ENCODE measurements at places on chromosomes 5 and 9. TPM values are rescaled to one million over a fixed set of nuclear protein-coding genes. Genes with fewer than 3 reads are reported as not detected.

Gene RFESD
- 25.1 TPM for polyA plus RNA-seq

Gene LVRN
- polyA plus RNA-seq = 3.3 TPM

Gene DOLPP1
- polyA plus RNA-seq = 17.9 TPM

- H3K27me3 ChIP-seq = no peaks in the 10 kb centered on the region
- no peaks in the 10 kb centered on the region for H3K4me1 ChIP-seq
- no peak overlapping the region for H3K27ac ChIP-seq
- DNase-seq = no peak
- H3K4me3 ChIP-seq = no peak overlapping the region
Observed at GRCh38 chr5:17261075-17261474, 43.6 kb downstream of the BASP1 start.

DNA sequence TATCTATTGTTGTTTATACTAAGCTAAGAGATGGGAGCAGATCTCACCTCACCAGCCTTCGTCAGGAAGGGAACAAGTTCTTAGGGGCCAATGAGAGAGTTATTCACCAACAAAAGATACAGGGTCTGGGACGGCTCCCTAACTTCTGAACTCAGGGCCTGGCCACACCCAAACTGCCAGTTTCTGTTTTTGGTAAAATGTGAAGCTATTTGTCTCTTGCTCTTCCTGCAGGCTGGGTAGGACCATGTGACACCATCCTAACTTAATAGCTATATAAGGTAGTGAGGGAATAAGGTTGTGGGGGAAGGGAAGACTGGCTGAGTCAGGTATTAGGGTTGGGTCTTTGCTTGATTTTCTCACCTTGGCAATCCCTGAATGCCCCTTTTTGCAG is 480.5 kb downstream of the KDM4C start:
- H3K4me1 ChIP-seq = no peaks in the 10 kb centered on the region
- no peak overlapping the region for H3K4me3 ChIP-seq
- no peak for DNase-seq
- H3K27me3 ChIP-seq = no peaks in the 10 kb centered on the region
- H3K27ac ChIP-seq = no peak overlapping the region
- no peaks in the 10 kb centered on the region for H3K36me3 ChIP-seq

DNA sequence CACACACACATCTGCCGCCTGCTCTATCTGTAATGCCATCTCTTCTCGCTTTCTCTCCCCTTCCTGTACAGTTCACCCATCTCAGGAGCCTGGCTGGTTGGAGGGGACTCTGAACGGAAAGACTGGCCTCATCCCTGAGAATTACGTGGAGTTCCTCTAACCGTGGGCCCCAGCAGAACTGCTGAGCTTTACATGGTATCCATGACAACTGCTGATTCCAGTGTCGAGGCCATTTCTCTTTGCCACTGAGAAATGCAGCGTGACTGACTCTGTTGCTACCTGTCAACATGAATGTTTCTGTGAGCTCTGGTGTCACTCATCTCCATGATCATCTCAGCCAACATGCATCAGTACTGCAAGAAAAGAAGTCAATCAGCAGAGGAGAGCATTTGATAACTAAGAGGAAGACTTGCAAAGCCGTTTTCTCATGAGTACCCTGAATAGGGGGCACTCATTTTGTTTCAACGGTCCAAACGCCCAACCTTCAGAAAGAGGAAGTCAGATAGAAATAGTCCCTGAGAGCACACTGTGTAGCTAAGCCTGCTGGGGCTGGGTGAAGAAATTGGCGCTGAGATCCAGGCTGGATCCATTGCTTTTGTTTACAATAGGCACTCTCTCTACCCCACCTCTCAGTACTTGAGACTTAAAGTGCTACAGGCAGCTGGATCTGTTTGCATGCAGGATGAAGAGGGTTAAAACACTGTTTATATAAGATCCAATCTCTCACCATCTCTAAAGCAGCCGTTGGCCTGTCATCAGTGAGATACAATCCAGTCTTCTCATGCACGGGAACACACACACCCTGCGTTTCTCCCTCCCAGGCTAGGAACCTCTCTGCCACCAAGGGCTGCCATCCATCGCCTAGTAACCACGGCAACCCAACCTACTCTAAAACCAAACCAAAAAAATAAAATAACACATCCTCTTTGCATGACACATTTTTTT is 180.9 kb downstream of the NR3C1 start:
- H3K36me3 ChIP-seq = no peaks in the 10 kb centered on the region
- no peaks in the 10 kb centered on the region for H3K27me3 ChIP-seq
- DNase-seq = no peak
- no peak overlapping the region for H3K27ac ChIP-seq

DNA sequence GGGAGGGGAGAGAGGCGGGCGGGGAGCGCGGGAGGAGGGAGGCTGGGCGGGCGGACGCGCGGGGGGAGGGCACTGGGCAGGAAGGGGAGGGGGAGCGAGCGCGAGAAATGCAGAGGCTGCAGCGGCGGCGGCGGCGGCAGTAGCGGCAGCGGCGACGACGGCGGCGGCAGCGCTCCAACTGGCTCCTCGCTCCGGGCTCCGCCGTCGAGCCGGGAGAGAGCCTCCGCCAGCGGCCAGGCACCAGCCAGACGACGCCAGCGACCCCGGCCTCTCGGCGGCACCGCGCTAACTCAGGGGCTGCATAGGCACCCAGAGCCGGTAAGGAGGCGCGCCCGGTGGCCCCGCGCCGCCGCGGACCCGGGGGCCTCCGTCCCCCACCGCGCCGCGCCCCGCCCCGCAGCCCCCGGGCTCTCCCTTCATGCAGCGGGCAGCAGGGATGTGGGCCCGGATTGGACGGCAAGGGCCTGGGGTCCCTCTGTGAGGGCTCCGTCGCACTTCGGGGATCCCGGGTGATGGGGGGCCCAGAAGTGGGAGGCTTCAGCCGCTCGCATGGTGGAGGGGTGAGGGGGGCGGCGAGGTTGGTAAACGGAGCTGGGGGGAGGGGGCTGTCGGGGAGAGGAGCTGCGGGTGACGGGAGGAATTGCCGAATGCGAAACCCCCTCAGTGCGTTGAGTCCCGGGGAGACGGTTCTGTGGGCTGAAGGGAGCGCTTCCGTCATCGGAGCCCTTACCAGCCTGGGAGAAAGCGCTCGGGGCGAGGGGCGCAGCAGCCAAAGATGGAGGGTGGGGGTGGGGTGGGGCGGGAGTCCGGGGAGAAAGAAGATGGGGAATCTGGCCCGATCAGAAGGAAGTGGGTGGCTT is at the start of gene BASP1:
BASP1 (plus strand) TSS at position 139 of the 860 bp plus-strand sequence. CDS start 57,586 bp downstream, outside the sequence.
- H3K36me3 ChIP-seq = no peaks in the 10 kb centered on the region
- peaks cover 5% of the 10 kb centered on the region for H3K4me1 ChIP-seq
- peak; percentile 35 for DNase-seq
- H3K27ac ChIP-seq = no peak within 1 kb of the TSS

DNA sequence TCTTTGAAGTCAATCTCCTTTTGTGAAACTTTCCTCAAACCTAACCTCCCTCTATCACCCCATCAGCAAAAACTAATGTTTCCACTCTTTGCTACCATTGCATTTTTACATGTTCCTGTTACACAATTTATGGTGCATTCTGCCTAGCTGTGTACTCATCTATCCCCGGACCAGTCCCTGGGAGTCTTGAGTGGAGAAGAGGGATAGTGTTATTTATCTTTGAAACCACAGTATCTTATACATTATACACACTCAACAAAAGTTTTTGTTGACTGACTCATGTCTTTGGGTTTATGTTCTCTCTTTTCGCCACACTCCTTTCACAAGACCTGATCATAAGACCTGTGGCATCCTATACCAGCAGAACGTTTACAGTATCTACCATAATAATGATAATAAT is 26.4 kb downstream of the TNFAIP8 start:
- no peaks in the 10 kb centered on the region for H3K27me3 ChIP-seq
- H3K27ac ChIP-seq = no peak overlapping the region
- no peaks in the 10 kb centered on the region for H3K36me3 ChIP-seq
- H3K4me1 ChIP-seq = peaks cover 10% of the 10 kb centered on the region
- no peak overlapping the region for H3K4me3 ChIP-seq
- no peak for DNase-seq

- no peak overlapping the region for H3K27ac ChIP-seq
- H3K4me1 ChIP-seq = peaks cover 5% of the 10 kb centered on the region
- no peak for DNase-seq
- peak overlapping the region; percentile 85 for H3K4me3 ChIP-seq
- H3K27me3 ChIP-seq = no peaks in the 10 kb centered on the region
Observed at GRCh38 chr5:138179277-138179857, 455 bp downstream of the KIF20A start.

DNA sequence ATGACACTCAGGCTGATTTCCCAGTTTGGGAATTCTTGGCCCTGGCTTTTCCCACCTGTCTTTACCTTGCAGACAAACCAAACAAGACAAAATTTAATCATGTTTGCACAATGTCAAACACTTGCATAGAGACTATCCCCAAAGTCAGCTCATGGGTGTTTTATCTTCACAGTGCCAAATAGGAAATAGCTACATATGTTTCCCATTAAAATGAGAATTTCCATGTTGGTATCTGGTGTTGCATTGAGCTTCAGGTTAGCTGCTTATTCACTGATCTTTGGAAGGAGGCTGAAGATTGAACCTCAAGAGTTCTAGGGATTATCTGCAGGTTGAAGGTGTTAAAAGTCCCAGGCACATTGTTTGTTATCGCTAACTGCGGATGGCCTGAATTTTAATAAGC is 19.5 kb downstream of the MAP1B start:
- H3K27ac ChIP-seq = no peak overlapping the region
- H3K36me3 ChIP-seq = no peaks in the 10 kb centered on the region
- no peaks in the 10 kb centered on the region for H3K4me1 ChIP-seq
- H3K27me3 ChIP-seq = no peaks in the 10 kb centered on the region
- DNase-seq = no peak
- no peak overlapping the region for H3K4me3 ChIP-seq

- H3K27me3 ChIP-seq = no peaks in the 10 kb centered on the region
- peak overlapping the region; percentile 95 for H3K27ac ChIP-seq
- DNase-seq = no peak
- H3K4me1 ChIP-seq = peaks cover 14% of the 10 kb centered on the region
Observed at GRCh38 chr5:131265311-131265803, 1.5 kb downstream of the CDC42SE2 start.

DNA sequence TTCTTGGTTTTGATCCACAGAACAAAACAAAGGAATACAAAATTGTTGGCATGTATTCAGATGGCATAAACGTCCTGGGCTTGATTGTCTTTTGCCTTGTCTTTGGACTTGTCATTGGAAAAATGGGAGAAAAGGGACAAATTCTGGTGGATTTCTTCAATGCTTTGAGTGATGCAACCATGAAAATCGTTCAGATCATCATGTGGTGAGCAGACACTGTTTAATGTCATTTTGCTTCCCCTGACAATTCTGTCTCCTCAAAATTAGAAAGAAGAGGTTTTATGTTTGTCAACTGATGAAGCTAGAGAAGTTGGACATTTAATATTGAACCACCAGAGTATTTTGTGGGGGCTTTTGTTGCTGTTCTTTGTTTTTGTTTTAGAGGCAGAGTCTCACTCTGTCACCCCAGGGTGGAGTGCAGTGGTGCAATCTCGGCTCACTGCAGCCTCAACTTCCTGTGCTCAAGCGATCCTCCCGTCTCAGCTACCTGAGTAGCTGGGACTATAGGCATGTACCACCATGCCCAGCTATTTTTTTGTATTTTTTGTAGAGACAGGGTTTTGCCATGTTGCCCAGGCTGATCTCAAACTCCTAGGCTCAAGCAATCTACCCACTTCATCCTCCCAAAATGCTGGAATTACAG is 82.0 kb downstream of the SLC1A1 start:
- no peak overlapping the region for H3K27ac ChIP-seq
- no peak overlapping the region for H3K4me3 ChIP-seq
- no peaks in the 10 kb centered on the region for H3K4me1 ChIP-seq
- no peaks in the 10 kb centered on the region for H3K36me3 ChIP-seq
- no peak for DNase-seq

- no peak for DNase-seq
- no peaks in the 10 kb centered on the region for H3K27me3 ChIP-seq
- H3K36me3 ChIP-seq = no peaks in the 10 kb centered on the region
- no peak overlapping the region for H3K4me3 ChIP-seq
- H3K4me1 ChIP-seq = no peaks in the 10 kb centered on the region
Observed at GRCh38 chr9:110404473-110404872, 66.8 kb upstream of the TXNDC8 start.

- no peaks in the 10 kb centered on the region for H3K36me3 ChIP-seq
- no peaks in the 10 kb centered on the region for H3K27me3 ChIP-seq
- no peak for DNase-seq
- H3K4me1 ChIP-seq = peaks cover 4% of the 10 kb centered on the region
Observed at GRCh38 chr5:139731281-139731680, 64.3 kb upstream of the PSD2 start.
